ENCODE measurements at places on chromosomes 4 and X. TPM values are rescaled to one million over a fixed set of nuclear protein-coding genes. Genes with fewer than 3 reads are reported as not detected.

DNA sequence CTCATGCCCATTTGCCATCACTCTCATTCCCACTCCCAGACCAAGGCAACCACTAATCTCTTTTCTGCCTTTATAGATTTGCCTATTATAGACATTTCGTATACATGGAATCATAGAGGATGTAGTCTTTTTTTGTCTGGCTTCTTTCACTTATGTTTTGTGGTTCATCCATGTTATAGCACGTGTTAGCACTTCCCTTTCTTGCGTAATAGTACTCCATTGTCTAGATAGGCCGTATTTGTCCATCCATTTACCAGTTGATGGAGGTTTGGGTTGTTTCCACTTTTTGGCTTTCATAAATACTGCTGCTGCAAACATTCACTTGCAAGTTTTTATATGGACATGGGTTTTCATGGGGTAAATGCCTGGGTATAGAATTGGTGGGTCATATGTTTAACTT lies 48.4 kb downstream of the KIF4A start:
- no peak for DNase-seq

GRCh38 chrX:39808471-39808917 lies 289.3 kb downstream of the BCOR start:
- DNase-seq = no peak

The C4orf54 gene
- total RNA-seq = not detected

The MPP1 gene
- 0.28 TPM for total RNA-seq

Data from neural progenitor cell (in vitro differentiated cells).